ENCODE measurements at places on chromosomes 4 and X.

GRCh38 chr4:152100379-152101201 lies 339.8 kb upstream of the GATB start:
- peak; percentile 45 for DNase-seq

DNA sequence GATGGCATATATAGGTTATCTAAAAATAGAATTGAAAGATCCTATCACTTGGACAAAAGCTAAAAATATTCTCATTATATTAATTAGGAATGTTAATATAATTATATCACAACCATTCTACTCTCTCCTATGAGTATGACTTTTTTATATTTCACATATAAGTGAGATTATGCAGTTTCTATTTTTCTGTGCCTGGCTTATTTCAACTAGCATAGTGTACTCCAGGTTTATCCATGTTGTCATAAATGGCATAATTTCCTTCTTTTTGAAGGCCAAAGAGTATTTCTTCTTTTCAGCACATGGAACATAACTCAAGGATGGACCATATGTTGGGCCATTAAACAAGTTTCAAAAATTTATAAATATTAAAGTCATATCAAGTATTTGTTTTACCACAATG lies 421.2 kb upstream of the CTSO start:
- DNase-seq: no peak

DNA sequence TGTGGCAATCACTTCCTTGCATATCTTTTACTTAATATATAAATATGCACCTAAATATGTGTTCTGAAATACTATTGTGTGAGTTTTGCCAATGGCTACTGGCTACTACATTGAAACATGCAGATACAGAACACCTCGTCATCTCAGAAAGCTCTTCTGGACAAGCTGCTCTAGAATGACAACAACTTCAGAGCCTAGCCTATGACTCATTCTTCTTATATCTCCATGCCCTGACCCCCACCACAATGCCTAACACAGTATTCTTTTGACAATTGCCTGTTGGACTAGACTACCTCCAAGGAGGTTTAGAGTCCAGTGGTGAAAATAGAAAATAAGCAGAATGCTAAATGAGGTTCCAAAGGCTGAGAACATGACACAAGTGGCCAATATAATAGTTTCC lies 17.6 kb upstream of the DMP1 start:
- DNase-seq: no peak

DNA sequence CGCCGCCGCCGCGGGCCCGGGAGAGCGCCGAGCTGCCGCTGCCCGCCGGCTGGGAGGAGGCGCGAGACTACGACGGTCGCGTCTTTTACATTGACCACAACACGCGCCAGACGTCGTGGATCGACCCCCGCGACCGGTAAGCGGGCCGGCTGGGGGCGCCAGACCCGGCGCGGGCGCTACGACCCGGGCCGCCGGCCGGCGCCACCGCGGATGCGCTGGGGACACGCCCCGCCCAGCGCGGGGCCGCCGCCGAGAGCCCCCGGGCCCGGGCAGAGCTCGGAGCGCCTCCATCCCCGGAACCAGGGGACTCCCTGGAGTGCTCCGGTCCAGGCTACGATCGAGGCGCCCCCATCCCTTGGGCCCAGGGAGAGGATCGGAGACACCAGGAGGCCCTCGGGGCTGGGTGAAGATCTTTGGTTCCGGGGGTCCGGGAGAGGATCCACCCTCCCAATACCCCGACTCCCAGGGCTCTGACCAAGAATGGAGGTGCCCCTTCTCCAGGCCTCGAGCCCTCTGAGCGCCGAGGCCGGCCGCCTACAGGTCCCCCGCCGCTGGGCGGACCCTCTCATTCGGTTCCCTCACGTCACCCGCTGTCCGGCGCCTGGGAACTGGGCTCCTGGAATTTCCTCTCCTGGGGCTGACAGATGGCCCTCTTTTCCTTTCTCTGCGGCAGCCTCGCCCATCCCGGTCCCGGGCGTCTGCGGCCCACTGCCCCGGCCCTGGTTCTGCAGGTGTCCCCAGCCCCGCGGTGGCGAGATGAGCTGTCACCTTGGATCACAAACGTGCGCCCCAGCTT lies 48.8 kb downstream of the CLDN34 start:
- no peak for DNase-seq

DNA sequence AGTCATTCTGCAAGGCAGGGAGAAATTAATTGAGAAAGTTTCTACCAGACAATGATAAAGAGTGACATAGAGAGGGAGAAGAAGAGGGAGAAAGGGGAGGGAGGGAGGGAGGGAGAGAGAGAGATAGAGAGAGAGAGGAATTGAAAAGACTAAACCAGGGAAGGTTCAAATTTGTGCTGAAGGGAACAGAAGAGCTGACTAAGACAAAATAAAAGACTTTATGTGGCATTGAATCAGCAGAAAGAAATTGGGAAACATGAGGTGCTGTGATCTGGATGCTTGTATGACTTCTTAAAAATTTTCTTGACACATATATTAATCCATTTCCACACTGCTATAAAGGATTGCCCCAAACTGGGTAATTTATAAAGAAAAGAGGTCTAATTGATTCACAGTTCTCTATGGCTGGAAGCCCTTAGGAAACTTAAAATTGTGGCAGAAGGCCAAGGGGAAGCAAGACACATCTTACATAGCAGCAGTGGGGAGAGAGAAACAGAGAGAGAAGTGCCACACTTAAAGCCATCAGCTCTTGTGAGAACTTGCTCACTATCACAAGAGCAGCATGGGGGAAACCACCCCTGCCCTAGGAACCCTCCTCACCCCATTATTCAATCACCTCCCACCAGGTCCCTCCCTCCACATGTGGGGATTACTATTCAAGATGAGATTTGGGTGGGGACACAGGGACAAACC lies 13.5 kb upstream of the CXCL6 start:
- DNase-seq: no peak

- DNase-seq: peak; percentile 29
Observed at GRCh38 chr4:153153339-153153871, 50.8 kb upstream of the TRIM2 start.

GRCh38 chr4:186584912-186585311 lies 29.5 kb upstream of the MTNR1A start:
- DNase-seq: no peak

DNA sequence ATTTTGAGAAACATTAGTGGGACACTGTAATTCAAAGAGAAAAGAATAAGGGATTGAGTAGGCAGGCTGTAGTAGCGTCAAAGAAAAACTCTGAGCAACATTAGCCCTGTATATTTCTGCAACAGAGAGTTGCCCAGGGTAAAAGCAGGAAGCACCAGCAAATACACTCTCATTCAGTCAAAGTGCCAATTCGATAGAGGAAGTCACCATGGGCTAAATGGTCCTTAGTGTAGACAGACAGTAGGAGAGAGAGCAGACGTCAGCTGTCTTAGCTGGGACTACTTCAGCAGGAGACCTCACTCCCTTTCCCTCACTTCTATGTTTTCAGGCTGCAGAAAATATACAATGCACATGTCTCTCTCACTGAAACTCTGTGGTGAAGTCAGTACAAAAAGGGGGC lies 2073.8 kb upstream of the TENM3 start:
- no peak for DNase-seq

GRCh38 chrX:155148724-155149537 lies 67.3 kb upstream of the VBP1 start:
- no peak for DNase-seq

DNA sequence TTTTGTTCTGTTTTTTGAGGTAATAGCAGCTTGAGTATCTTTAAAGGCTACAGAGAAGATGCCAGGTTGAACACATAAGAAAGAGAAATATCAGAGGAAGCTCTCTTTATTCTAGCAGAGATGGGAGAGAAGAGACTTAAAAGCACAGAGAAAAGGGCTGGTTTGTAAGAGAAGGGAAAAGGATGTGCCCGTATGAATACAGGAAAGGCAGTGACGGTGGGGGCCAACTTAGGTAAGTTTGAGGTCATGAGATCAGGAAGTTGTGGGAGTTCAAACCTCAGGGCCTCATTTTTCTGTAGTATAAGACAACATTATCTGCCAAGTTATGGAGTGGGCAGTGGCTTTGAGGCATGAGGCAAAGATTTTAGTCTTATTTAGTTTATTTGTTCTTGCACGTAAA lies 121.3 kb upstream of the S100G start:
- no peak for DNase-seq

GRCh38 chrX:44871931-44872820 lies 812 bp upstream of the KDM6A start:
- DNase-seq: no peak

DNA sequence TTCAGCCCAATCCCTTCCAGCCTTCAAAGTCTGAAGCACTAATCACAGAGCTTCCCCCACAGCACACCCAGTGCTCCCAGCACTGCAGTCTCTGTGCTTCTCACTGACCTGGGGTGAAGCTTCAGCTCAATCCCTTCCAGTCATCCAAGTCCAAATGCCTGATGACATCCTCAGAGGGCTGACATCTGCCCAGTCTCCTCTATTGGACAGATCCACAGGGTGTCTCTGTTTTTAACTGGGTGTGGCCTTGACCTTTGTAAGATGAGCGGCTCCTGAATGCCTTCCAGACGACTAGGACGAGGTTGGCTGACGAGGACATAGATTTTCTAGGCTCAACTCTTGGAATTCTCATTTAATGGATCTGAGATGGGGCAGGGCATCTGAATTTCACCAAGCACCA lies 7.6 kb upstream of the SLC2A9 start:
- DNase-seq: no peak

DNA sequence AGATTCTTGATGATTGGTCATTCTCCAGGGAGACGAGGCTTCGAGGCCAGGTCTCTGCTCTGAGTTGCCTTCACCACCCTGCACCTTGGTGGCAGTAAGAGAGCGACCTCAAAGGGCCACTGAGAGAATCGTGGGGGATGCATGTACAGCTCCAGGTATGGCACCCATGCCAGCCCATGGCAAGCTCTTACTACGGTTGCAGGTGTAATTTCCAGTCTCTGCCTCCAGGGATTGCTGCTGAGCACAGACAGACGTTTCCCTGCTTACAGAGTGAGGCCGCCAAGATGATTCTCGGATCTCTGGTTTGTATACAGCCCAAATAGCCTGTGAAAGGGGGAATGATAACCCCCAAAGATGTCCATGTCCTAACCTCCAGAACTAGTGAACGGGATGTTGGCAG lies 16.3 kb upstream of the DRD5 start:
- DNase-seq: no peak

DNA sequence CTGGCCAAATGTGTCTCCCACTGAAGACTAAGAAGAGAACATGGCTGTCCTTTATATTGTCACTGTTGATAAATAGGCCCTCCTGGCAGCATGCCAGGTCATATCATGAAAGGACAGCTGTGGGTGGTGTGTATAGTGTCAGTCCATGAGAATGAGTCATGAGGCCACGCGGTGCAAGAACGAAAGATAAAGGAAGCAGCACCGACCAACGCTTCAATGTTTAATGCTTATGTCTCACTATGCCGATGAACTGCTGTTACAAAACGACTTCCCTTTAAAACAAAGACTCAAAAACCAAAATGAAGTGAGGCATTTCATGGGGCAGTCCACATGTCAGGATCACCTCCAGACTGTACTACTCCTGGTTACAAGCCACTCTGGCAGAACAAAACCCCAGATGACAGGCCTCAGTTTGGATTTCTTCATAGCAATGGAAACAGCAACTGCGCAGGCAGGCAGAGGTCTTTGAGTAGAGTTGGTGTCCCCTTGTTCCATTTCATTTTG lies 5.2 kb upstream of the TCEANC start:
- DNase-seq: no peak

DNA sequence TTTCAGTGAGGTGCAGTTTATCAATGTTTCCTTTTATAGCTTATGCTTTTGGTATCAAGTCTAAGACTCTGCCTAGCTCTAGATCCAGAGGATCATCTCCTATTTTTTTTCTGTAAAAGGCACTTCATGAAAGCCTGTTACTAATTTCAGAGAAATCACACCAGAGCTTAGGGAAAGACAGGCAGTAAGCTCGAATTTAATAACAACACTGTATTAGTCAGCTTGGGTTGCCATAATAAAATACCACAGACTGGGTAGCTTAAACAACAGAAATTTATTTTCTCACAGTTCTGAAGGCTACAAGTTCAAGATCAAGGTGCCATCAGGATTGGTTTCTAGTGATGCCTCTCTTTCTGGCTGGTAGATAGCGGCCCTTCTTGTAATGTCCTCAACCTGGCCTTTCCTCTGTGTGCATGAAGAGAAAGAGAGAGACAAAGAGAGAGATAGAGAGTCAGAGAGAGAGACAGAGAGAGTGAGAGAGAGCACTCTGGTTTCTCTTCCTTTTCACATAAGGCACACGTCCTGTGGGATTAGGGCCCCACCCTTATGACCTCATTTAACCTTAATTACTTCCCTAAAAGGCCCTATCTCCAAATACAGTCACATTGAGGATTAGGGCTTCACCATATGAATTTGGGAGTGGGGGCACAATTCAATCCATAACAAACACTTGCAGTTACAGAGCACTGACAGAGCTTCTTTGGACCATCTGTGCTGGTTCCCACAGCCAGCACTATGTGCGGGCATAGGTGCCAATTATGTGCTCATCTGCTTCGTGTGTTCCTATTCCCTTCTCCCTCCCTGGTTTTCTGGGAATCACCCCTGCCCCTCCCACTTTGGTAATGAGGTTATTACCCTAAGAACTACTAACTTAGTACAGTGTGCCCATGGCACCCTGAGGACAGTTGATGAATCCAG lies 114.8 kb upstream of the MED14 start:
- no peak for DNase-seq

DNA sequence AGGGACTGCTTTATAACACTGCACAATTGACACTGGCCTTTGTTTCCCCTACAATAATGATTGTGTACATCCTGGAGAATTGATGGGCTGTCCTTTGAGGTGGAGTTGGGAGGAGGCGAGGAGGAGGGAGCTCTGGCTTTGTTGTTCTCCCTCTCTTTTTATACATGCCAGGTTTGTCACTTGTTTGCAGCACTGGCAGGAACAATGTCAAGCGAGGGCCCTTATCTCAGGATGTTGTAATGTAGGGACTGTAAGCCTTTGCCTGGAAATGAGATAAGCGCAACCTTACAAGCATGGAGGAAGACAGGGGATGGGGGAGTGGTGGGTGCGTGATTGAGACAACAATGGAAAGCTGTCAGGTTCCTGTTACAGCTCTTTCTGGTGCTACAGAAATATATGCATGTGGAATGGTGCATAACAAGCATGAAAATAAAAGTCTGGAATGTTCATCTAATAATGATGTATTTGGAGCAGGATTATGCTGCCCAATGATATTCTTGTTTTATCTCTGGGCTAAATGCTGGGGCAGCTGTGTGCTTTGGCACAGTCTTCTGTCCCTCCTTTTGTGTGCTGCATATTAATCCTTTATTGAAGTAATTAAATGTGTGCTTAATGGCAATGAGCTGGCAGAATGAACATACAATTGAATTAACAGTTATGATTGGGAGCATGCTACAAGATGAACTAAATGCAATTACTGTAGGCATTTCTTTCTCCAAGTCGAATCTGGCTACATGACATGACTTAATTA lies 294.4 kb downstream of the GPAT3 start:
- no peak for DNase-seq

DNA sequence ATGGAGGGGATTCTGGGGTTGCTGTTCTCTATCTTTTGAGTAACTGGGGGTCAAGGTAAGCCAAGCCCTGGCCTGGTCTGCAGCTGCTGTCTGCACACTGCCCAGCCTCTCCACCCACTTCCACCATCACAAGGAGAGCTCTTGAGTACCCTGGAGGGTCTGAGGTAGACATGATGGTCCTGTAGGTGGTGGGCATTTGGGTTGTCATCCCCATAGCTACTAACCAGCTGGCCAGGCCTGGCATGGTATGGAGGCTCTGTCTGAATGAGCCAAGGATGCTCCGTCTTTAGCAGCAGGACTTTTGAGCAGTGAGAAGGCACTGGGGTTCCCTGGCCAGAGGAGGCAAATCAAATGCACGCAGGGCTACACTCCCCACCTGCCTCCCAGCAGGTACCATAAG lies 82.7 kb downstream of the NHSL2 start:
- DNase-seq: no peak

GRCh38 chr4:150743564-150744342 lies 161.8 kb downstream of the MAB21L2 start:
- no peak for DNase-seq

- no peak for DNase-seq
Observed at GRCh38 chrX:69210581-69210980, 45.3 kb upstream of the PJA1 start.

Data from stimulated activated CD8-positive, alpha-beta memory T cell treated with anti-CD3 and anti-CD28 coated beads, Interleukin-7, amount 100 ng/mL, for 1 hour (primary cell).